T-helper 17 cell (primary cell): ENCODE measurements at places on chromosomes 4 and X.
A peak's percentile ranks its signal among the peaks of the same experiment; 100 is the strongest.

- DNase-seq = no peak
- H3K4me3 ChIP-seq = no peak overlapping the region
- H3K27me3 ChIP-seq = no peaks in the 10 kb centered on the region
- no peaks in the 10 kb centered on the region for H3K4me1 ChIP-seq
- H3K36me3 ChIP-seq = no peaks in the 10 kb centered on the region
Measured at GRCh38 chr4:178081896-178082295, 639.7 kb upstream of the AGA start.

GRCh38 chr4:87270144-87270543 lies 49.7 kb upstream of the KLHL8 start:
- H3K4me1 ChIP-seq = no peaks in the 10 kb centered on the region
- H3K4me3 ChIP-seq = no peak overlapping the region
- peaks cover 3% of the 10 kb centered on the region for H3K36me3 ChIP-seq
- peaks cover 47% of the 10 kb centered on the region for H3K27me3 ChIP-seq

GRCh38 chrX:56782352-56782751 lies 53.3 kb downstream of the NBDY start:
- H3K4me3 ChIP-seq = peak overlapping the region; percentile 59
- peaks cover 5% of the 10 kb centered on the region for H3K36me3 ChIP-seq
- peaks cover 20% of the 10 kb centered on the region for H3K4me1 ChIP-seq
- DNase-seq = no peak

- no peak overlapping the region for H3K27ac ChIP-seq
- H3K4me1 ChIP-seq = peaks cover 2% of the 10 kb centered on the region
- no peaks in the 10 kb centered on the region for H3K36me3 ChIP-seq
- H3K4me3 ChIP-seq = no peak overlapping the region
- H3K27me3 ChIP-seq = peaks cover 92% of the 10 kb centered on the region
- no peak for DNase-seq
Measured at GRCh38 chr4:41750626-41751448, 2.3 kb upstream of the PHOX2B start.

DNA sequence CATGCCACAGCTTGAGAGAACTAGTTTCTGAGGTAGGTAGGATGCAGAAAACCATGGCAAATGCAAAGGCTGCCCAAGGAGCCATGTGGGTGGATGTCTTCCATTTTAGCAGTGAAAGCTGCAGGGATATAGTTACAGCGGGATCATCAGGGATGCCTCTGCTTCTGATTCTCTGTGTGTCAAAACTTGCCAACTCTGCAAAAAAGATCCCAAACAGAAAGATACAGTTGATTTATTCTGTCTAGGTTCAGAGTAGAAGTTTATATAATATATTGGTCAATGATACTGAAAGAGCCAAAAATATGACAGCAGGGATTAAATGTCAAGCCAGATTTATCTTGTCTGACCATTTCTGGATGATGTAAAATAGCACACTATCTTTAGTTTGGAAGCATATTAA lies 42.4 kb upstream of the SFRP2 start:
- H3K27ac ChIP-seq = no peak overlapping the region
- no peak for DNase-seq
- peaks cover 2% of the 10 kb centered on the region for H3K36me3 ChIP-seq
- no peak overlapping the region for H3K4me3 ChIP-seq

GRCh38 chrX:122546269-122546668 lies 637.8 kb upstream of the GRIA3 start:
- no peaks in the 10 kb centered on the region for H3K36me3 ChIP-seq
- no peak overlapping the region for H3K27ac ChIP-seq
- H3K27me3 ChIP-seq = no peaks in the 10 kb centered on the region
- no peak for DNase-seq
- H3K4me3 ChIP-seq = no peak overlapping the region
- no peaks in the 10 kb centered on the region for H3K4me1 ChIP-seq

GRCh38 chr4:175070444-175070843 lies 152.3 kb downstream of the ADAM29 start:
- H3K4me1 ChIP-seq = no peaks in the 10 kb centered on the region
- H3K27ac ChIP-seq = no peak overlapping the region
- H3K27me3 ChIP-seq = no peaks in the 10 kb centered on the region
- DNase-seq = no peak
- H3K4me3 ChIP-seq = no peak overlapping the region
- no peaks in the 10 kb centered on the region for H3K36me3 ChIP-seq

DNA sequence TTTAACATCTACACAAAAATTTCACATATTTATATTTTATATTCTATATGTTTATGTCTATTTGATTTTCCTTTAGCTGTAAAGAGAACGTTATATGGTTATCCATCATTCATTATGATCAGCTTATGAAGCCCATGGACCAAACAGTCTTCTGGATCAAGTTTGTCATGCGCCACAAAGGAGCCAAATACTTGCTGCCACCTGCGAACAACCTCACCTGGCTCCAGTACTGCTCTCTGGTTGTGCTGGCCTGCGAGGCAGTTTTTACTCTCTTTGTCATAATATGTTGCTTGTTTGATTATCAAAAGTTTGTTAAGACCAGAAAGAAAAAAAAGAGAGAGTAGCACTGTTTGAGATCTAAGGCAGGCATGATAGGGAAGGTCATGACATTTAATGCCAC lies 38.2 kb downstream of the UGT2B7 start:
- H3K4me1 ChIP-seq = no peaks in the 10 kb centered on the region
- H3K36me3 ChIP-seq = no peaks in the 10 kb centered on the region
- DNase-seq = no peak
- H3K4me3 ChIP-seq = no peak overlapping the region
- H3K27ac ChIP-seq = no peak overlapping the region

- H3K27me3 ChIP-seq = peaks cover 26% of the 10 kb centered on the region
- H3K4me3 ChIP-seq = no peak overlapping the region
- no peak for DNase-seq
- H3K4me1 ChIP-seq = peaks cover 7% of the 10 kb centered on the region
- H3K36me3 ChIP-seq = no peaks in the 10 kb centered on the region
Measured at GRCh38 chr4:159002950-159003349, 99.9 kb upstream of the RAPGEF2 start.

DNA sequence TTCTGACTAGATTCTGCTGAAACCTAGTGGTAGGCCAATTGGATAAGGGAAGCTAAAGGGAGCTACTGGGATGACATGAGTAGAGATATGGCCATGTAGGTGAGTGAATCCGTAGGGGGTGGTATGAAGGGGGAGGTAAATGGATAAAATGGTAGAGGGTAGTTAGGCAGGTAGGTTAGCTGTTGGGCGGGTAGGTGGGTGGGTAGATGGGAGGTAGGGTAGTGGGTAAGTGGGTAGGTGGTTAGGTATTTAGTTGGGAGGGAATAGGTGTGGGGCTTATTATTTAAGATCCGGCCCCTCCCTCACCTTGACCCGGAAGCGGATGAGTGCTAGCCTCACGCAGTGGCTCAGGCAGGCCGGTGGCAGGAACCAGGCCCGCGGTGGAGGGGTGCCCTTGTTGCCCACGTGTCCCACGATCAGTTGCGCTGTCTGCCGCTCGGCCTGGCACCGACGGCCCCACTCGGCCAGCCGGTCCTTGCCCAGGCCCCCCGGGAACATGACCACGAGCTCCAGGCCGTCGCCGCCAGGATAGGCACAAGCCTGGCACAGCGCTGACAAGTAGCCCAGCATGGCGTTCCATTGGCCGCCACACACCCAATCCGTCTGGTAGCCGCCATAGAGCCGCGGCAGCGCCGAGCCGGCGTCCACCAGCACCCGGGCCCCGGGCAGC lies 725 bp downstream of the FAM120C start:
- DNase-seq = peak; percentile 45
- H3K36me3 ChIP-seq = peaks cover 5% of the 10 kb centered on the region
- H3K4me3 ChIP-seq = peak overlapping the region; percentile 84
- peak overlapping the region; percentile 81 for H3K27ac ChIP-seq
- H3K4me1 ChIP-seq = peaks cover 37% of the 10 kb centered on the region

- peaks cover 3% of the 10 kb centered on the region for H3K36me3 ChIP-seq
- H3K27me3 ChIP-seq = peaks cover 62% of the 10 kb centered on the region
- H3K27ac ChIP-seq = no peak overlapping the region
- DNase-seq = no peak
- H3K4me3 ChIP-seq = peak overlapping the region; percentile 84
Measured at GRCh38 chr4:155667222-155667567, 547 bp downstream of the GUCY1A1 start.

GRCh38 chr4:142579443-142579842 lies 266.7 kb downstream of the INPP4B start:
- no peak overlapping the region for H3K27ac ChIP-seq
- DNase-seq = no peak
- H3K4me1 ChIP-seq = peaks cover 19% of the 10 kb centered on the region
- H3K27me3 ChIP-seq = no peaks in the 10 kb centered on the region

DNA sequence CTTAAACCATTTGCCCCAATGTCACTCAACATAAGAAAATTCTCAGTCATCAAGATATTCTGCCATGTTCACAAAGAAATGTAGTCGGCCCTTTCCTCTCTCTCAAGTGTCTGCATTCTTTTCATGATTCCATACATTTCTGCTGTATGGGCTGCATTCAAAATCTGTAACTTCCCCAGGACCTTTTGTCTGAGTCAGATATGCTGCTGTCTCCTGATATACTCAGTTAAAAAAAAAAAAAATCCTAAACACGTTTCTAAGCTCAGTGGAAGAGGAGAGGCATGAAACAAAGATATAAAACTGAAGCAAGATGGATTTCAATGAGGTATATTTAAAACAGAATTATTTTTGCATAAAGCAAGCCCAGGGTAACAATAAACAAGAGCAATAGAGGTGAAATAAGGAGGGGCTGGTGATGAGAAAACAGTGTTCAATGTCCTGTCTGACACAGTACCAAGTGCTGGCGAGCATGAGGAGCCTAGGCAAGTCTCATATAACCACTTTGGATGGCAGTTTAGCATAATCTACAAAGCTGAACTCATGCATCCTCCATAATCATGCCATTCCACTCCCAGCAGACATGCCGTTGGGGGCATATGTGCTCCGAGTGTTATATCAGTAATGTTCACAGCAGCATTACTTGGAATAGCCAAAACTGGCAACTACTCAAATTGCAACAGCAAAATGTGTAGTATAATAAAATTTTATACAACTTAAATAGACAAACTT lies 76.7 kb downstream of the MANBA start:
- no peak overlapping the region for H3K27ac ChIP-seq
- H3K4me3 ChIP-seq = no peak overlapping the region
- no peaks in the 10 kb centered on the region for H3K36me3 ChIP-seq
- no peak for DNase-seq
- H3K4me1 ChIP-seq = no peaks in the 10 kb centered on the region

GRCh38 chr4:79248610-79249009 lies 77.3 kb downstream of the NAA11 start:
- no peak overlapping the region for H3K4me3 ChIP-seq
- no peak for DNase-seq

DNA sequence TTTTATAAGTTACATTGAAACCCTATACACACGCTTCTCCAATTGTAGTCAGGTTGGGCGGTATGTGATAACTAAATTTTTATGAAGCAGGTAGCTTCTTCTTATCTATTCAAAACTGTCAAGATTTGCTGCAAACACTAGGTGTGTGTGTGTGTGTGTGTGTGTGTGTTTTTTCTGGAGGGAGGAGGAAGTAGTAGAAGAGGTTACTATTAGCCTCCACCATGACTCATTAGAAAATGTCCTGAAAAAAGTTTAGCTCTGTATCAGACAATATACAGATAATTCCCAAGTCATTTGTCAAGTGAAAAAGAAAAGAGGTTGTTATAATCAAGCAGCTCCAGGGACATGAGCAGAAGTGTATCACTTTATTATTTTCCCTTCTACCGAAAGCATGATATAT lies 33.9 kb downstream of the PCDH7 start:
- no peak overlapping the region for H3K27ac ChIP-seq
- H3K36me3 ChIP-seq = no peaks in the 10 kb centered on the region
- no peaks in the 10 kb centered on the region for H3K27me3 ChIP-seq
- H3K4me3 ChIP-seq = no peak overlapping the region
- DNase-seq = no peak
- no peaks in the 10 kb centered on the region for H3K4me1 ChIP-seq

DNA sequence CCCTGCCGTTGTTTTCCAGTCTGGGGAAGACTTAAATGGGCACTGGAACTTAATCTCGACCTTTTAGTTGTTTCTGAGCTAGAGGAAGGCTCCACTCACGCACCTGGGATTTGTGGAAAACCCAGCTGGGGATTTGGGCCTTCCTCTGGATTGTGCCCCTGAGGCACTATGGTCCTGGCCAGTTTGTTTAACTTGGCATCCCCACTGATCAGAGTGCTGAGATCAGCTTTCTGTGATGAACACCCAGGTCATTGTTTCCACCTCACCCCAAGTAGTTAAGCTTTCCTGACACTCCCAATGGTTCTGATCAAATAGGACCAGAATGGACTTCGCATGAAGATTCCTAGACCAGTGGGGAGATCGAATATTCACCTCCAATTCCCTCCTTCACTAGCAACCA lies 20.5 kb upstream of the NAP1L5 start:
- no peak overlapping the region for H3K4me3 ChIP-seq
- DNase-seq = no peak
- no peaks in the 10 kb centered on the region for H3K27me3 ChIP-seq
- no peaks in the 10 kb centered on the region for H3K4me1 ChIP-seq
- H3K36me3 ChIP-seq = peaks cover 13% of the 10 kb centered on the region

DNA sequence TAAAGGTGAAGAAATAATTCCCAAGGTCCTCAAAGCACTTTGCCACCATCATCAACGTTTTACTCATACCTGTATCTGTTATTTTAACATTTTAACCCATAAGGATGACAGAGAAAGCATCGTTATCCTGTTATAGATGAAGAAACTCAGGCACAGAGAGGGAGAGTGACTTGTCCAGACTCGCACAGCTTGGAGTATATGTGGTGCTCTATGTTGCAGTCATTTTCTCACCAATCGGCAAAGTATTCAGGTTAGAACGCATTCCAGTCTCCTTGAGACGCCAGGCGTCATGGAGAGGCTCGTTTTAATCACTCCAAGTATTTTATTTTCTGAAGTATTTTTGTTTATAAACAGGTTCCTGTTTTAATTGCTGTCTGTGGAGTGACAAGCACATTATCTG lies 73.5 kb downstream of the IRF2 start:
- no peak overlapping the region for H3K27ac ChIP-seq
- no peak for DNase-seq
- H3K4me3 ChIP-seq = no peak overlapping the region
- H3K36me3 ChIP-seq = peaks cover 11% of the 10 kb centered on the region
- peaks cover 26% of the 10 kb centered on the region for H3K4me1 ChIP-seq
- no peaks in the 10 kb centered on the region for H3K27me3 ChIP-seq

DNA sequence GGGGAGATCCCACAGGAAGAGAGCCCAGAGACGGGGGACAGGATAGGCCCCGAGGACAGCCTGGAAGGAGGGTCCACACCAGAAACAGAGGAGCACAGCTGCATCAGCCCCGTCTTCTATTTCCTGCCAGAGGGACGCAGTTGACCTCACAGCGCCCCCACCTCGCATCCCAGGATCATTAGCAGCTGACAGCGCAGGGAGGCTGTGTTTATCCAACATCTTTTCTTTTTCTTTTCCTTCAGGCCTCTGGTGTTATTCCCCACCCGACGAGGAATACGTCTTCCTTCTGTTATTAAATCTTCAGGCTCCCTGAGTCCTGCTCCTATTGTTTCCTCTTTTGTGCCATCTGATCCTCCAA lies 75.4 kb downstream of the DCHS2 start:
- H3K4me3 ChIP-seq = peak overlapping the region; percentile 82
- no peak for DNase-seq
- peaks cover 2% of the 10 kb centered on the region for H3K36me3 ChIP-seq
- H3K4me1 ChIP-seq = peaks cover 11% of the 10 kb centered on the region
- H3K27ac ChIP-seq = peak overlapping the region; percentile 71
